Foreskin fibroblast (primary cell): ENCODE measurements at places on chromosomes 6 and 20.

- no peak for DNase-seq
These were observed 24.3 kb downstream of the MYCT1 start for GRCh38 chr6:152721956-152722355.

DNA sequence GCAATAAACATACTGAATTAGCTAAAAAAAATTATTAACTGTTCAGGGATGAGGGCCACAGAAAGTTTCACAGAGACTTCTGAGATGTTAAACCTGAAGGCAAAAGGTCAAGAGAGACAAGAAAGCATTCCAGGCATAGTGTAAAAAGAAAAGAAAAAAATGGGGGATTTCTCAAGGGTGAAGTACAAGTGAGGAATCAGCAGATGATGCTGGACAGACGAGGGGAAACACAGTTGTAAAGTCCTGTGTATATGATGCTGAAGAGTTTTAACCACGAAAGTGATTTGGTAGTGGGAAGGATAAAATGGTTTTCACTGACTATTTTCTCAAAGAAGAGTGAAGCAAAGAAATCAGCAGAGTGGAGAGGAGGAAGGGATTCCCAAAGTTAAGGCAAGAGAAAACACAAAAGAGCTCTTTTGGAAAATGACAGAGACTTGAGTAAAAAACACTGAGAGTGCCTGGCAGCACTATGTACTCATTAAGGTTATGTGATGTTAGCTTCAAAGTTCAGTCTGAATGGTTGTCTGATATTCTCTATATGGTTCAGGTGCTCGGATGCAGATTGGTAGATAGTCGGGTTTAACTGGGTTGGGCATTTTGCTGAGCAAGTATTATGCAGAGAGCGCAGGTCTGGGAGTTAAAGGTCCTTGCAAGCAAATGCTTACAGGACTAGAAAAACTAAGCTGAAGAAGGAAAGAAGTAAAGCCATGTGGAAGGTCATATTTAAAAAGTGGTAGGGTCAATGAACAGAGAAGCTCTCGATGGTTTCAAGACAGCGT is 16.4 kb downstream of the RAB23 start:
- no peak for DNase-seq

DNA sequence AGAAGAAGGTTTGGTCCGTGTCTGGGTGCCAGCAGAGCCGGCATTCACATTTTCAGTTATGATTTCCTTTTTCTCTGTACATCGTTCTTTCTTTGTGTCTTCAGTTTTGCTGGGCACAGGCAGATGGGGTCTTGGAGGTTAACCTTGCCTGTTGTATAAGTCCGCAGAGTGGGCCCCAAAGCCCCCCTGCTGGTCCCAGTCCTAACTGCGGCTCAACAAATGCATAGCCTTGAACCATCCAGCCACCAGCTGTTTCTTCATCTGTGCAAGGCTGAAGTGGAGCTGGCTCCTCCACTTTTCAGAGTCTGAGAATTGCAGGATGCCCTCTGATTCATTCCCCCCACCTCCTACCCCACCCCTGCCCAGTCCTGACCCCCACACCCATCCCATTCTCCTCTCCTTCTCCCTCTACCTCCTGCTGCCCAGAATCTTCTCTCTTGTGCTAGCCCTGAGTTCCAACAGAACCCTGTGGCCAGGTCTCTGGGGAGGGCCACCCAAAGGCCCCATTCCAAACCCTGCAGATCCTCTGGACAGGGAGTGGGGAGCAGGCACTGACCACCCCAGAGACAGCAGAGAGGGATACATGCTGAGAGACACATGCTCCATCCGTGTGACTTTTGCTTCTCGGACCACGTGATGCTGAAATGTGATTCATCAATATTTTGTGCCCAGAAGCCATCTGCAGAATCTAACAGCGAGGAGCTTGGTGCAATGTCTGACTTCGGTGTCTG is 386.5 kb upstream of the SULF2 start:
- no peak for DNase-seq

DNA sequence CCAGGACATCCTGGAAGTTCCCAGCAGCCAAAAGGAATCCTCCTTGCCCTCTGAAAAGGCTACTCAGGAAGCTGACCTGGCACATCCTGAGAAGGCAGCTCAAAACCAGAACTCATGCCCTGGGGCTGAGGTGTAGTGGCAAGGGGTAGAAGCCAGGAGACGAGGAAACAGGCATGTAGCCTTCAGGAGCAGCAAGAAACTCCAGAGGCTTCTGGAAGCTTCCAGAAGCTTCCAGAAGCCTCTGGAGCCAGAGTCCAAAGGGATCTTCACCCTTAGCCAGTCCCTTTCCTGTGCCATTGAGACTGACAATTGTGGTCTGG is 43.9 kb downstream of the BMP7 start:
- no peak for DNase-seq

DNA sequence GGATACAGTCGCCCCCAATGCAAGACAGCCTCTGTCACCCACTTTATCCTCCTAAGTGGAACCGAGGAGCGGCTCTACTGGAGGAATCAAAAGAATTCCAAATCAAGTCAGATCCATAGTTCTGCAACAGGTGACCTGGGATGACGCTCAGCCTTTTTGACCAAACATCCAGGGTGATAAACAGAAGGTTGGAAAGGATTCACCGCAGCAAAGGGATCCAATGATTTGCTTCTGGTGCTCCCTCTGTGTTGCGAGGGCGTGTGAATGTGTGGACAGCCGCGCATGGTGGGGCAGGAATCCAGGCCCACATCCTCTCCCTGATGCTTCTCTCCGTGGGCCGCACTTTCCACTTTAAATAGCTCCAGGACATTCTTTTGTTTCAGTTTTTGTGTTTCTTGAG is 116.8 kb upstream of the CDH4 start:
- DNase-seq: no peak

GRCh38 chr20:58810116-58810878 is 40.4 kb downstream of the GNAS-AS1 start:
- DNase-seq: no peak

GRCh38 chr6:160130729-160131484 is 9.3 kb downstream of the SLC22A1 start:
- no peak for DNase-seq

- DNase-seq: no peak
These were observed 3.8 kb downstream of the TBC1D32 start for GRCh38 chr6:121330516-121330915.

DNA sequence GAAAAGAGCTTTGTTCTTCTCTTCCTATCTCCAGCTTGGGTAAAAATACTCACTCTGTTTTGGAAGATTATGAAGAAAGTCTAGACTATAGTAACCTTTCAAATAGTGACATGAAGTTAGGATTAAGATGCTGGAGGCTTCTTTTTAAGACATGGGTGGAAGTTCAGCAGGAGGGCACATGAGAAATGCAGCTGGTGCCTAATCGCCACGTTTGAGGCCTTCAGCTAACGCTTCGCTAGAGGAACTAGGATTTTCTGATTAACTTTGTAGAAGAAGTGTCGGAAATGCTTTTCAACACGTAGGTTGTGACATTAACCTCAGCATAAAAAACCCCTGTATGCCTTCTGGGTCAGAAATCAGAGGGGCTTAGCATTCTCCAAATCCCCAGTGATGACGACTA is 348.1 kb upstream of the MAP3K7 start:
- DNase-seq: no peak

GRCh38 chr6:37595859-37596258 is 96.2 kb upstream of the CCDC167 start:
- no peak for DNase-seq

GRCh38 chr20:17878069-17878911 is 90.3 kb downstream of the SNX5 start:
- no peak for DNase-seq

DNA sequence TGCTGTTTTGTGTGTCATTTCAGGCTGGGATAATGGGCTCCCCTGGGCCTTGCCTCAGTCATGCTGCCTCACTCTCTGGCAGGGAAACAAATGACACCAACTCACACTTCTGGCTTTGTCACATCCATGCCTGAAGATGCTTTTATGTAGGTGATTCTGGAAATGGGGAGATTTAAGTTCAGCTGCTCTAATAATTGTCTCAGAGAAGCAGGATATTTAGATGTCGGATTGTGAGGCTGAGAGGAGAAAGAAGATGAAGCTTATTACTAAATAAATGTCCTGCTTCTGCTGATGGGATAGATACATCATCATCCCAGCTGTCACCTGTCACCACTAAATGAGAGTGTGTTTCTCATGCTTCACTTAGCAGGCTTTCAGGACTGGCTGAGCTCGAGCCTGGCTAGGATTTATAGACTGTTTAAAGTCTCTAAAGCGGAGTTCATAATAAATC is 480.2 kb upstream of the SPTLC3 start:
- DNase-seq: no peak

- no peak for DNase-seq
These were observed 253.5 kb downstream of the NRN1 start for GRCh38 chr6:5753209-5753608.

DNA sequence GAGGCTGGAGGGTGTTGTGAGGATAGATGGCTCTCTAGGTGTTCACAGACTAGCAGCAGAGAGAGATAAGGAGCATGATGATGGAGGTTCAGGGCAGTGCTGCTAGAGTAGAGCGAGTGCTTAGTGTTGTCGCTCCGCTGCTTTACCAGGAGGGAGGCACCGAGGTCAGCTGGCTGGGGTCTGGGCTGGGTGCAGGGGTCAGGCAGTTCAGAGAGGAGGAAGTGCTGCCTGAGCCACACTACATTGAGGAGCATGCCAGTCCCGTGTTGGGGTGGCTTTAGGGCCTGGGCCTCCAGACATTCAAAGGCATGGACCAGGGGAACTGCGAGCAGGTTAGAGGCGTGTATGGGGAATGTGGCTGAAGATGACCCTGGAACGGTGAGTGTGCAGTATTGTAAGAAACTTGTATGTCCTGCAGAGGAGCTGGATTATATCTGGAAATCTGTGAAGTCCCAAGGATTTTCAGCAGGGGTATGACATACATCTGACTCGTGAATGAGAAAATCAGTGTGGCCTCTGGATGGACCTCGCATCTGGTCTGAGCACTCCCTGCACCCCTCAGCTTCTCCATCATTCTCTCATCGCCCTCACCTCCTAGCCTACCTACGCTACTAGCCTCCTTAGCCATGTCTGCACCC is 66.9 kb downstream of the IGF2R start:
- peak; percentile 58 for DNase-seq

GRCh38 chr6:151963001-151963400 is 155.5 kb downstream of the ESR1 start:
- DNase-seq: no peak

DNA sequence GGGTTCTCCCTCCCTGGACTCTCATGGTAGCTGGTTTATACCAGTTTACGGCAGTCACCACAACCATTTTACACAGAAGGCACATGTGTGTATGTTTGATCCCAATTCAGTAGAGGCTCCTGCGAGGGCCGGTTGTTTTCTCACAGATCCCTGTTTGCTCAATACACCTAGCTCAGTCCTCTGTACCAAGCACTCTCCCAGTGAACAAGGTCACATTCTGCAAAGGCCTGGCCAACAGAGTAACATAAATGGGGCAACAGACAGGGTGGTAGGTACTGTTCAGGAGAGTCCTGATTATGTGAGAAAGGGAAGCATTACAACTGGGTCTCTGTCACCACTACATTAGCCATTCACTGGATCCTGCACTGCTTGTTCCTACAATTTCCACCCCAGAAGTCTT is 84.4 kb downstream of the ELOVL5 start:
- no peak for DNase-seq

- DNase-seq: no peak
These were observed 156.9 kb upstream of the BEND3 start for GRCh38 chr6:107272246-107272645.

DNA sequence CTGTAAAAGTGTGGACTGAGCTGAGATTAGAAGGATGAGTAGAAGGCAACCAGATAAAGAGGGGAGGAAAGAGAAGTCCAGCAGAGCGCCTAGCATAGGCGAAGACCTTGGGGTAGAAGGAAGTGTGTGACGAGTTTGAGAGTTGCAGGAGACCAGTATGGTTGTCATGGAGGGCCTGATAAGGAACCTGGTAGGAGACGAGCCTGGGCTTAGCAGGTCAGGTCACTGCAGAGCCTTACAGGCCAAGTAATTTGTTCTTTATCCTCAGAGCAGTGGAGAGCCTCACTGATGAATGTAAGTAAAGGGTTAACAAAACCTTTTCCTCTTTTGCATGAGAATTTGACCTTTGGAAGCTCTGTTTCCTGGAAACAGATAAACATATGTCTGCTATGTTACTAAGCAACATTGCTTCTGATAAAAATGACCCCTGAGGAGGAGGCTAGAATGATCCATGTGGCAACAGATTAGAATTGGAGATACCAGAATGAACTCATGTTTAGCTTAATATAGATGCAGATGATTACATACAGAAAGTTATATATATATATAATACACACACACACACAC is 2.9 kb upstream of the TMEM74B start:
- DNase-seq: no peak

GRCh38 chr6:136873748-136874147 is 48.4 kb upstream of the SLC35D3 start:
- DNase-seq: peak; percentile 14

DNA sequence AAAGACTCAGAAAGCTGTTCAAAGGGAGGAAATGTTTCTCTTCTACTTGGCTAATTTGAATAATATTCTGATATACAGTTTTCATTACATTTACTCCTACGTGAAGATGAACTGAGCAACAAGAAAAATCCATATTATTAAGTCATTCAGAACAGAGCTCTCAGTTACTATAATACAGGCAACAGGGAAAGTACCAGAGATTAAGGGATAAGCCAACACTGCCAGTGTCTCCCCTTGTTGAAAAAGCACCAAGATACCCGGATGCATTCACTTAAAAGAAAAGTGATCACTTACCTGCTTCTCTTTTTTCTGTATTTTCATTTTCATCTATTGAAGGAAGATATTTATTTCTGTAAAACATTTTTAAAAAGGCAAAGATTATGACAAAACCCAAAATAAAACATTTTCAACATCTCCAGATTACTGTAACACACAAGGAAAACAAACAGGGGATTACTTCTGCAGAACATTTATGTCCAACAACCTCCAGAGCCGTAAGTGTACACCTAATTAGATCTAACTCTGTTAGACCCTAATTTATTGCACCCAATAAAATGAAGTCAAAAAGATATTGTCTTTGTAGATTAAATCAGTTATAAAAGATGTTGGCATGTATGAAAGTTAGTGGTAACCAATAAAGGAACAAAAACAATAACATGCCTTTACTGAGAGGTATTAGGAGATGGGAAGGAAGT is 67.0 kb downstream of the CHD6 start:
- DNase-seq: no peak

- DNase-seq: no peak
These were observed 57.7 kb downstream of the PPP1R16B start for GRCh38 chr20:38863024-38863851.

- DNase-seq: no peak
These were observed 28.8 kb downstream of the MAP7 start for GRCh38 chr6:136521427-136521826.
